ENCODE measurements at places on chromosomes 1 and 21.

DNA sequence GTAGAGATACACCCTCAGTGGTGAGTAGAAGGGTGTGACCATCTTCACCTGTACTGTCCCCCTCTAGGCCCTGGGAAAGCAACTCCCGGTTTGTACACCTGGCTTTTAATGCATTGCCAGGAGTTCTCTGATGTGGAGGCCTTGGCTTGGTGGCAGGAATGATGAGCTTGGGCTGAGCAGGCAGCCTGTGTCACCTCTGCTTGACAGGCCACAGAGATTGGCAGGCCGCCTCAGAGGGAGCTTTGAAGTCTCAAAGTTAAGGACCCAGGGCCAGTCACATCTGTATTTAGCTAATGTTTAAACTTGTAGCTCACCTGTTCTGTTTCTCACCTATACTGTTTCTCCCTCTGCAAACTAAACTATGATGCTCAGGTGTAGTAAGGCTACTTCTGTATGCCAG, 28.5 kb downstream of the HUNK start:
- no peak for DNase-seq

- no peak for DNase-seq
Measured at GRCh38 chr1:230702934-230703678, 10.8 kb downstream of the AGT start.

GRCh38 chr1:235702412-235702811, 52.8 kb upstream of the GNG4 start:
- no peak for DNase-seq

DNA sequence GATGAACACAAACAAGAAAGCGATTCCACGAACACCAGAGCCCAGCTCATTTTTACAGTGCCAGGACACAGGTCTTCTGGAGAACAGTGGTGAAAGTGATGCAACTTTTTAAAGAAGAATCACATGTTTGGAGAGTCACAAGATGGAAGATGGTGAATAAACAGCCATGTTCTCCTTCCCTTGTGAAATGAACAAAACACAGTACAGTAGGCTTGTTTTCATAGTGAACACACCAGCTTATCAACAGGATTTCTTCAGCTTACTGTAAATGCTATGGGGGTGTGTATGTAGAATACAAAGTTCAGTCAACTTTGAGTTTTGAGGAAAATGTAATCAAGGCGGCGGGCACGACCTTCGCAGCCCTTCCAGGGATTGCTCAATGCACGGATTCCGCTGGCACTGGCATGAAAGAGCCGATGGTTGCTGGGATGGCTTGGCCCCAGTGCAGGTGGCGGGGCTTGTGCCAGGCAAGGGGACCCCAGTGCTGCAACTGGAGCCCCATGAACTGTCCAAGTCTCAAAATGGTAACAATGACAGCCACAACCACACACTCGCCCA, 9.7 kb downstream of the TMPRSS3 start:
- no peak for DNase-seq

- DNase-seq = no peak
Measured at GRCh38 chr1:214715126-214715525, 112.1 kb downstream of the CENPF start.

- DNase-seq = no peak
Measured at GRCh38 chr1:50357186-50357585, 66.1 kb downstream of the DMRTA2 start.

GRCh38 chr21:42578034-42578433, 64.4 kb downstream of the SLC37A1 start:
- DNase-seq = no peak

Measured in M059J (cell line).